ENCODE measurements at places on chromosomes 16 and 17.

GRCh38 chr17:28371245-28372202 lies at the start of gene SARM1:
Gene SARM1, plus strand, starts transcription at chr17:28371694. Its CDS starts 339 bp downstream, at chr17:28372033.
- DNase-seq: peak; percentile 93

DNA sequence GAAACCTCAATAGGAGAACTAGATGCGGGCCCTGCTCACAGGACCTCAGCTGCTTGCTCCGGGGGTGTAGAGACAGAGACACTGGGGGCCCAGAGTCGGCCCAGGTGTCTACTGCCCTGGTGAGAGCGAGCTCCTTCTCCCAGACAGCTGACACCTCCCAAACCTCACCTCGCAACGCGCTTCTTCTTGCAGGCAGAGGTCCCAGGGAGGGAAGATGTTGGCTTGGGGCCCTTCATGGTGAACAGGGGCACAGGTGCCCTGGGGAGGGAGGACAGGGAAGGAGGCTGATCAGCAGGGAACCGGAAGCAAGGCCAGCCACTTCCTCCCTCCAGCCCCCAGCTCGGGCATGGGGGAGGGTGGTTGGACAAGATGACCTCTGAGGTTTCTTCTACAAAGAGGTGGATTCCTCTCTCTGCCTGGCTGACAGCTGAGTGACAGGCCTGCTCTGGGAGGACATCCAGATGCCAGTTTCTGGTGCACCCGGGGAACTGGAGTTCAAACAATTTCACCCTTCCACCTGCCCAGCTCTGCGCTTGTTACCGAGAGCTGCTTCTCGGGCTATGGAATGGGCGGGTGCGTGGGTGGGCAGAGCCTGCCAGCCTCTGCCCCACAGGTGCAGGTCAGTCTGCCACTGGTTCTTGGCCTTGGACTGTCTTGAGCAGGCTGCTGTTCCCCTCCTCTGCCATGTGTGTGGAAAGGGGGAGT lies 11.7 kb upstream of the GFAP start:
- no peak for DNase-seq

DNA sequence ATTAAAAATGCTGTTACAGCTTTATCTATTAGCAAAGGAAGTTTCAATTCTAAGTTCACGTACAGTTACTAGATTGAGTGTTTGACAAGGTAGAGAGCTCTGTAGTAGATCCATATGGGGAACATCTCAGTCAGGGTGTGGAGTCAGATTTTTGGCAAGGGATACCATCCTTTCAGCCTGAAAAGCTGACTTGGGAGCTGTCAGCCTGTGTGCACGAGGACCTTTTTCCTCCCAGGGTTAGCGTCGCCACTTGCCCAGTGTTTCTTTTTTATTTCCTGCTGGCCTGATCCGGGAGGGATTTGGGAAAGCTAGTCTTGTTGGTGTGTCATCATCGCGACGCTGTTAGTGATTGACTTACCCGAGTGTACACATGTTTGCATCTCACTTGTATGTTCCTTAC lies 29.5 kb downstream of the WWOX start:
- no peak for DNase-seq

DNA sequence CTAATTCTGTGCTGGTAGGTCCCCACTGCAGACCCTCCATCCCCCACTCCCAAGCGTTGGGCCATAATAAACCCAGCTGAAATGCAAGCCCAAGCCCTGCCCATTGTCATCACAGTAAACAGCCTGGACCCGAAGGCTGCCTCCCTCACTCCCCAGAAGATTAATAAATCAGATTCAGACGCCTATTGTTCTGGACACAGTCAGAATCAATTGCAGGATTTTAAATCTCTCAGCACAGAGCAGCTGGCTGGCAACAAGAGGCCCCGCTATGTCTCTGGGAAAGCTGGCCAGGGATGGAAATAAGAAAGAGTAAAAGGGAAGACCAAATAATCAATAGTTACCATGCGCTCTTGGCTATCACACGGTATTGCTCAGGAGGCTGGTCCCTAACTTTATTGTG lies 93.9 kb downstream of the C17orf67 start:
- DNase-seq: no peak

GRCh38 chr16:14392960-14393359 lies 237.1 kb downstream of the PARN start:
- DNase-seq: no peak

GRCh38 chr16:26510924-26511323 lies 555.8 kb upstream of the C16orf82 start:
- DNase-seq: no peak

DNA sequence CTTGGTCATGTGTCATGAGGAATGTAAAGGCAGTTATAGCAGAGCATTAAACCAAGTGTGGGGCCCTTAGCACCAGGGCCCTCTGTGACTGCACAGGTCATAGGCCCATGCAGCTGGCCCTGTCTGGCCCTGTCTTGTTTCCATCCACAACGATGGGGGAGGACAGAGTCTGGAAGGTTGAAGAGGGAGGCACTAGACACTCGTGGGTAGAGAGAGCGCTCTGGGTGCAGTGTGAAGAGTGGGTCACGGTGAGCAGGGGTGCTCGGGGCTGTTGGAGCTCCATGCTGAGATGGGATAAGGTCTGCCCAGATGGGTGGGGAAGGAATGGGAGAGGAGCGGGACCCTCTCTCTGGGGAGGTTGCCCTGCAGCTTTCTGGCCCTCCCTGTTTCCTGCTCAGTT lies 12.8 kb upstream of the KSR1 start:
- no peak for DNase-seq

DNA sequence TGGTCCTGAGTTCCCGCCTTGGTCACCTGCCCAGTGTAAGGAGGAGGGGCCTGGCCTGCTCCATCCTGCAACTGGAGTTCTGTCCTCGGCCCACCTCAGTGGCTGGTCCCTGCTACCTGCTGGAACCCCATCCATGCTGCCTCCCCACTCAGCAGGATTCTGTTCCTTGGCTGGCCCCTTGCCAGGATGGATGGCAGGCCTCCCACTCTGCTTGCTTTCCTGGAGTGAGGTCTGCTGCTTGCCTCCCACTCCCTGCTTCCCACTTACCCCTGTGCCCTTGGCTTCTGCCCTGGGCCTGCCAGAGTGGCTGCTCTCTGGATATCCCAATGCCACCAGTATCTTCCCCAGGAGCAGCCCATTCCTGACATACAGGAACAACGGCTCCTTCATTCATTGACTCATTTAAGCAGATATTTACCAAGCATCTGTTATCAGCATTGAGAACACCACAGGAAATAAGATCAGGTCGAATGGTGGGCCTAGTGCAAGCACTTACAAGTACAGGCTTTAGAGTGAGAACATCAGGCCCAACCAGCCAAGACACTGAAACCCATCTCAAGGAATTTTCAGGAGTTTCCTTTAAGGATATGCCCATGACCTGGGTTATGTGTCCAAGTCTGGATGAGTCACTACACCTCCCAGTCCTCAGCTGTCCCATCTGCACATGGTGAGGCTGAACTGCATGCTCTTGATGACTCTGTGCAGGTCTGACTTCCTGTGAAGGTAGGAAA lies 17.0 kb upstream of the RPRML start:
- DNase-seq: no peak

DNA sequence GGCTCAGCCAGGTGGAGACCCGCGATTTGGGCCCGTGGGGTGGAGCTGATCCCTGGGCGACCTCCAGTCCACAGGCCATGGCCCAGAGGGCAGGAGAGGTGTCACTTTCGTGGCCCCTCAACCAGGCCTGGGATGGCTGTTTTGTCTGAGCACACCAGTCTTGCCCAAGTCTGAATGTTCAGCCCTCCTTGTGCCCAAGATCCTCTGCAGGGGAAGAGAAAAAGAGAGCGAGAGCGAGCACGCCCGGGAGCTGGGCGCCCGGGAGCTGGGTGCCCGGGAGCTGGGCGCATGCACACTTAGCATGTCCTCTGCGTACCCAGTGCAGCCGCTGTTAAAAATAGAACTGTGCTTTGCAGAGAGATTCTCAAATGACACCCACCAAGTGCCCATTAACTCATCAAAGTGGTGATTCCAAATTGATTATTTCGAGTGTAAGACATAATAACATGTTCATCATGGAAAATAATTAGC lies 403.3 kb upstream of the TNRC6C start:
- DNase-seq: no peak

- no peak for DNase-seq
Measured at GRCh38 chr17:65630502-65630901, 69.1 kb upstream of the AXIN2 start.

Measured in CD4-positive, alpha-beta T cell treated with Interleukin-17A for 1 hour (primary cell).